ENCODE measurements at places on chromosomes 5 and 9.

DNA sequence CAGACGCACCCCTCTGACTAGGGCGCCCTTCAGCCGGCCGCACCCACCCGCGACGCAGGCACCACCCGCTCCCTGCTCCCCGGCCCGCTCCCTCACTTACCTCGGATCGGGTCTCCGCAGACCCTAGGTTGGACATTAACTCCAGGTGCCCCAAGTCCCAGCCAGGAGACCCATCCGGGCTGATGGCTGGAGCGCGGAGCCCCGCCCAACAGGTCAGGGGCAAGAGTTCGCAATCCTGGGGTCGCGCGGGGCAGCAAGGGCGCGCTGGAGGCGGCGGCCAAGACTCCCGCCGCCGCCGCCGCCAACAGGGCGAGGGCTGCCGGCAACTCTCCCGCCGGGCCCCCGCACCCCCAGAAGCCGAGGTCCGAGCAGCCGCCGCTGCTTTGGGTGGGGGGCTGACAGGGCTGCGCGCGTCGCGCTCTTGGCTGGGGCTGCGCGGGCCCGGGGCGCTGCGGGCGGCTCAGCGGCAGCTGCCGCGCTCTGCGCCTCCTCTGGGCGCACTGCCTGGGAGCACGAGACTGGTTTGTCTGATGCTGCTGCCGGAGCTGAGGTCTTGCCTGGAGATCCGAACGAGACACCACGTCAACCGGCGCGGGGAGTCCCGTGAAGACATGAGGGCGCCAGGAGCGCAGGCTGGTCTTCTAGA, at the start of gene GDNF:
Gene GDNF (minus strand): TSS at position 635 of the 646 bp plus-strand sequence. CDS start 5,245 bp downstream, outside the sequence.
- peak; percentile 74 for DNase-seq

- no peak for DNase-seq
These were observed 8.6 kb downstream of the ADAM19 start for GRCh38 chr5:157566902-157567489.

- DNase-seq: no peak
These were observed 18.3 kb upstream of the ANKHD1 start for GRCh38 chr5:140383300-140383699.

- DNase-seq: no peak
These were observed 208.0 kb upstream of the PDE4D start for GRCh38 chr5:60101573-60101972.

- DNase-seq: no peak
These were observed 57.2 kb downstream of the WDR70 start for GRCh38 chr5:37436146-37436934.

DNA sequence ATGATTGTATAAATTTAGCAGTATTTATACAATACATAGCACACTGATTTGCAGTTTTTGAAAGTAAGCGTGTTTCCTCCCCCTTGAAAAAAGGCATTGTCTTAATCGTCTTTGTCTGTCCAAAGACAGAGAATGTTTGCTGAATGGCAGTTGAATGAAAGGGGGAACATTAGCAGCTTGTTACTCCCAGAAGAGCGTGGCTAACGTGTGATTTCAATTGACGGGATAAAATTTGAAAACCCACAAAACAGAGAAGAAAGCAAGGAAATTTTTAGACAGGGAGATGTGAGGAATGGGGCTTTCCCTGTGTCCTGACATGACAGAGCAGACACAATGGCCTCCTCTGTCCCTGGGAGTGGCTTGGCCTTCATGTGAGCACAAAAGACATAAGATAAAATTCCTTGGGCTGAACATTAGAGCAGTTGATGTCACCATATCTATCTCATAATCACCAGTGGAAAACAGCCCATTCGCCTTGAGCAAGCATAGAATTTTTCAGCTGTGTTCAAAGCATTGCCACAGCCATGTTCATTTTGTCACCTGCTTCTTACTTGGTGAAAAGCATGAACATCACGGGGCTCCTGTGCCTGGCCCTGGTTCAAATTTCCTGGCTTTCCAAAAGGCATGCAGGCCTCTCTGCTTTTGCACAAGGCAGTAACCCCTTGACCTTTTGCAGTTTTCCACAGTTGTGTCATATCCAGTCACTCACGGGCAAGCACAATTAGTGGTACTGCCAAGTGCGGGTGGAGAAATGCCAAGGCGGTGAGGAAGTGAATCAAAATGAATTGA, 126.9 kb downstream of the TLE1 start:
- no peak for DNase-seq

GRCh38 chr9:26746357-26747072, 146.1 kb downstream of the CAAP1 start:
- no peak for DNase-seq

- DNase-seq: peak; percentile 20
These were observed 503.6 kb upstream of the PAPPA start for GRCh38 chr9:115649991-115650472.

GRCh38 chr5:94094793-94095441, 353.5 kb upstream of the POU5F2 start:
- no peak for DNase-seq

DNA sequence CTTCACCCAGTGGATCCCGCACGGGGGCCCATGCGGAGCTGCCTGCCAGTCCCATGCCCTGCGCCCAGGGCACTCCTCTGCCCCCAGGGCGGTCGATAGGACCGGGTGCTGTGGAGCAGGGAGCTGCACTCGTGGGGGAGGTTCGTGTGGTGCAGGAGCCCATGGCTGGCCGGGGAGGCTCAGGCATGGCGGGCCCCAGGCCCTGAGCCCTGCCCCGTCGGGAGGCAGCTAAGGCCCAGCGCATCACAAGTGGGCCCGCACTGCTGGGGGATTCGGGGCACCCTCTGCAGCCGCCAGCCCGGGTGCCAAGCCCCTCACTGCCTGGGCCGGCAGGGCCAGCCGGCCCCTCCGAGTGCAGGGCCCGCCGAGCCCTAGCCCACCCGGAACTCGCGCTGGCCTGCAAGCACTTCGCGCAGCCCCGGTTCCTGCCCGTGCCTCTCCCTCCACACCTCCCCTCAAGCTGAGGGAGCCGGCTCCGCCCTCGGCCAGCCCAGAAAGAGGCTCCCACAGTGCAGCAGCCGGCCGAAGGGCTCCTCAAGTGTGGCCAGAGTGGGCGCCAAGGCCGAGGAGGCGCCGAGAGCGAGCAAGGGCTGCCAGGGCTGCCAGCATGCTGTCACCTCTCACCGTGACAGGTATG, 221.1 kb upstream of the RORB start:
- no peak for DNase-seq

- no peak for DNase-seq
These were observed 20.7 kb downstream of the SPRY4 start for GRCh38 chr5:142304013-142304701.

- DNase-seq: no peak
These were observed 161.8 kb upstream of the CLINT1 start for GRCh38 chr5:158020555-158021418.

DNA sequence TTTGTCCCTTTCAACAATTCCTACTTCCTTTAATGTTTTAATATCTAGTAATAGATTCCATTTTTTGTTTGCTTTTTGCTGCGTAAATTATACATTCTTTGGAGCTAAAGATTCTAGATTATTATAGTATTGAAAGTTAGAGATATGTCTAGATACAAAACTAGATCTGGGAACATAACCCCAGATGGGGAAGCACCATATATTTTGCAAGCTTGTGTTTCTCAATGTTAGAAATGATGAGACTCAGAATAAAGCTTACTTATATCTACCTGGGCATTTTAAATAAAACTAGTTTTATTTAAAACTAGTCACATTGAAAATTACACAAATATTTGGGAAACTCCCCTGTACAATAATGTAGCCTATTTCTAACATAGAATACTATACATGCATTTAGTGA, 32.2 kb downstream of the TRIO start:
- DNase-seq: no peak

- DNase-seq: no peak
These were observed 37.2 kb upstream of the ADAMTS2 start for GRCh38 chr5:179382486-179382885.

- no peak for DNase-seq
These were observed 1163.4 kb upstream of the CDH6 start for GRCh38 chr5:30030101-30030500.

GRCh38 chr5:24750355-24750754, 105.6 kb upstream of the CDH10 start:
- DNase-seq: no peak

GRCh38 chr5:107654827-107655226, 15.9 kb downstream of the EFNA5 start:
- no peak for DNase-seq

DNA sequence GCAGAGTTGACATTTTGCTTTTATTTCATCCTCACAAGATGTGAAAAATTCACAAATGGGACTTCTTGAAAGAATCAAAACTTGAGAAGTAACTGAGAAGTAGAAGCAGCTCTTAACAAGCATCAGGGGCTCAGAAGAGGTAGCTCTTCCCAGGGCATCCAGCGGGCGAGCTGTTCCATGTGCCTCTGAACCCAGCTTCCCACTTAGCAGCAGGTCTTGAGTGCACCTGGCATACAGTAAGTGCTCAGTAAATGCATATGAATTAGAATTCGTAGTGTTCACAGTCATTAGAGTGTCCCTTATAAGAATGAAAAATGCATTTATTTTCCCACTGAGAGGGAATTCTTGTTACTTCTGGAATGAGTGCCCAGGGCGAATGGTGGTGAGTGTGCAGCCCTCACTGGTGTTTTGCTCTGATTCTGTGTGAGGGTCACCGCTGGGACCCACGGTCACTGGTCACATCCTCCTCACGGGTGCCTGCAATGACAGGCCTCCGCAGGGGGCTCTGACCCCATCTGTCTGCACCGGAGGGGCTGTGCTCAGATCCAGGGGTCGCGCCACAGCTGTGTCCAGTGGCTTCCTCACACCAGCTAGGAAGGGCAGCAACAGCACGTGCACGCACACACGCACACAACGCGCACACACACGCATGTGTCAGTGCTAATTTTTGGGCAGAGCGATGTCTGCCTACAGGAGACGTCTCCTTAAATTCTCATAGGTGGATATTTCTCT, 26.9 kb downstream of the EXOC3 start:
- no peak for DNase-seq

DNA sequence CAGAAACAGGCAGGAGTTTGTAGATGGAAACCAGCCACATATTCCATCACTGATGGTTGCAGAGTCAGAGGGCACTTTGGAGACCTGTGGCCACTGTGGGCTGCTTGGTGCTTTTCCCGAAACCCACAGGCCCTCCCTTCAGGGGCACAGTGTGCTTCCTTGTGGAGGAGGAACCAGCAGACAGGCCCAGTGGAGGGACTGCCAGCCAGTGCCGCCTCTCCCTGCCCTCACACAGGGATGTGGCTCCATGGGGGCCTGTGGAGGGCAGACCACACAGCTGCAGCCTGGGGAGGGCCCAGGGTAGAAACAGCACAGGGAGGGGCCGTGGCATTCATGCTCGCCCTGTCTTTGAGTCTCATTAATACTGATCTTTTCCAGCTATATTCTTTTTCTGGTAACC, 35.2 kb downstream of the CEP72 start:
- no peak for DNase-seq

GRCh38 chr9:76717613-76718012, 46.6 kb upstream of the PCA3 start:
- no peak for DNase-seq
